ENCODE measurements at places on chromosomes 5 and 9. TPM values are rescaled to one million over a fixed set of nuclear protein-coding genes. Genes with fewer than 3 reads are reported as not detected.

DNA sequence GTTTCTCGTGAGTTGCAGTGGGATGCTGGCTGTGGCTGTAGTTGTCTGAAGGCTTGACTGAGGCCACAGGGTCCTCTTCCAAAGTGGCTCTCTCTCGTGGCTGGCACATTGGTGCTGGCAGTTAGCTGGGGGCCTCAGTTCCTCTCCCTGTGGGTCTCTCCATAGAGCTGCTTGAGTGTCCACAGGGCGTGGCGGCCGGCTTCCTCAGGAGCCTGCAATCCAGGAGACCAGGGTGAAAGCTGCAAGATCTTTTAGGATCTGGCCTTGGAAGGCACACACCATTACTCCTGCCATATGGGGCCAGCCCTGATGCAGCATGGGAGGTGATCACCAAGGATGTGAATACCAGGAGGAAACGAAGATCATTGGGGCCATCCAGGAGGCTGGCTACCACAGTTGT is 41.1 kb downstream of the ANKRD33B start:
- H3K4me3 ChIP-seq: no peak overlapping the region
- H3K27me3 ChIP-seq: no peaks in the 10 kb centered on the region
- H3K27ac ChIP-seq: no peak overlapping the region
- no peaks in the 10 kb centered on the region for H3K36me3 ChIP-seq
- H3K4me1 ChIP-seq: peaks cover 10% of the 10 kb centered on the region

- no peaks in the 10 kb centered on the region for H3K36me3 ChIP-seq
- H3K27me3 ChIP-seq: no peaks in the 10 kb centered on the region
- no peak overlapping the region for H3K27ac ChIP-seq
- H3K4me3 ChIP-seq: no peak overlapping the region
- H3K4me1 ChIP-seq: no peaks in the 10 kb centered on the region
Observed at GRCh38 chr9:137649553-137649952, 30.7 kb downstream of the EHMT1 start.

- H3K4me3 ChIP-seq: no peak overlapping the region
- no peak overlapping the region for H3K27ac ChIP-seq
- no peaks in the 10 kb centered on the region for H3K4me1 ChIP-seq
- no peaks in the 10 kb centered on the region for H3K27me3 ChIP-seq
Observed at GRCh38 chr5:134252671-134253070, 26.8 kb upstream of the PPP2CA start.

Gene CA9
- total RNA-seq: 1.0 TPM

Gene TTC39B
- total RNA-seq: 11.0 TPM

Gene TGFBR1
- 38.3 TPM for total RNA-seq

Data from ovary (tissue), 10 donors.